ENCODE measurements at places on chromosomes 4 and X.

GRCh38 chr4:52959541-52959940 is 97.4 kb downstream of the RASL11B start:
- no peak for DNase-seq

- DNase-seq = no peak
These were observed 109.1 kb downstream of the PTTG2 start for GRCh38 chr4:38069271-38069760.

- no peak for DNase-seq
These were observed 27.5 kb upstream of the SULT1B1 start for GRCh38 chr4:69787879-69788278.

DNA sequence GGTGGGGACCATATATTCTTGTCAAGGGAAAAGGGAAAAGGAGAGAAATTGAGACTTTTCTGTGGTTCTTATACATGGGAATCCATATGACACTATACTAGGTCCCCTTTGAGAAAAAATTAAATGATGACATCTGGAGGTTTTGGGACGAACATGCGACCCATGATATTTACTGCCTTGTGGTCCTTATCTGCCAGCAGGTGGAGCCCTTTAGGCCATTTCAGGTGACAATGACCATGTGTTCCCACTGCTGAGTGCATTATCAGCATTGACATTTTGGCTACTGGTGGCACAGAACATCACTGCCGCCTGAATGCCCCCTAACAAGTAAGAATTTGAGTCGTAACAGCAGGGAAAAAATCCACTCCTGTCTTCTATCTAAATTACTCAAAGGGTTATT is 843.4 kb downstream of the FSTL5 start:
- DNase-seq = peak; percentile 9

DNA sequence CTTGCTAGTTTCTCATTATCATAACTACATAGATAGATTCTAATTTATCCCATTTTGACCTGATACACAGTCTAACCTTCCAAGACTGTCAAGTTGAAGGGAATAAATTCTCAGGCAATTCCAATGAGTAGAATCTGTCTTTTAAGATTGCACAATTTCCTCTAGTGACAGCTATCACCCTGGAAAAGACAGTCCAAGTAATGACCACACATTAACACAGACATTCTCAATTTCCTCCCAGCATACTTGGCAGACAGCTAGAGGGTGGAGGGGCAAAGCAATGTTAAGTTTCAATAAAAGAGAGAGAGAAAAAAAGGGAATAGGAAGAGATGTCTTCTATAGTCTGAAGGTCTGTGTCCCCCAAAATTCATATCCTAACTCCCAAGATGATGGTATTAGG is 234.7 kb downstream of the LDB2 start:
- DNase-seq = no peak

DNA sequence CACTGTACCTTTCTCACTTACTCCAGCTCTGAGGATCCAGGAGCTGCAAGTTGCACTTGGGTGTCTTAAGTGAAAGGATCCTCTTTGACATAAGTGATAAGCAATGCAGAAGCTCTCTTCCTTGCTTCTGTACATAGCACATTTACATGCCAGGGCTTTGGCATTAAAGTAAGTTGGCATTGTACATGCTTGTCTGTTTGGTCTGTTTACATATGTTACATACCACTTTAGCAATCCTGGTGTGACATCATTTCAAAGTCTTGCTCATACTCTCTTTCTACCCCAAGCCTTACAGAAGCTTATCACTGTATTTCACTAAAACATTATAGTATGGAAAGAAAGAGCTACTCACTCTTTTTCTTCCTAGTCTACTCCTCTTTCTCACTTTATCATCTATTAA is 2548.3 kb downstream of the ARAP2 start:
- DNase-seq = no peak

Data from NT2/D1 (cell line).